ENCODE measurements at places on chromosomes 7 and 10.

- no peak for DNase-seq
Observed at GRCh38 chr10:121240011-121240410, 358.2 kb downstream of the FGFR2 start.

GRCh38 chr10:5544216-5544805 lies 19.6 kb downstream of the CALML3 start:
- no peak for DNase-seq

DNA sequence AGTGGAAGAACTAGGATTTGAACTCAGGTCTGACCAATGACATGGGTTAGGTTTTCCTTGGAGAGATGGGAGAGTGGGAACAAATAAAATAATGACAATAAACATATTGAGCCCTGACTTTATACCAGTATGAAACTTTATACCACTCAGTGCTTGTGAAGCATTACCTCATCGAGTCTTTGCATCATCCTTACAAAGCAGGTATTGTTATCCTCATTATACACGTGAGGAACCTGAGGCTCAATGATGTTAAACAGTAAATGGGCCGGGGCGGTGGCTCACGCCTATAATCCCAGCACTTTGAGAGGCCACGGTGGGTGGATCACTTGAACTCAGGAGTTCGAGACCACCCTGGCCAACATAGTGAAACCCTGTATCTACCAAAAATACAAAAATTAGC lies 47.7 kb downstream of the HHEX start:
- DNase-seq = no peak

DNA sequence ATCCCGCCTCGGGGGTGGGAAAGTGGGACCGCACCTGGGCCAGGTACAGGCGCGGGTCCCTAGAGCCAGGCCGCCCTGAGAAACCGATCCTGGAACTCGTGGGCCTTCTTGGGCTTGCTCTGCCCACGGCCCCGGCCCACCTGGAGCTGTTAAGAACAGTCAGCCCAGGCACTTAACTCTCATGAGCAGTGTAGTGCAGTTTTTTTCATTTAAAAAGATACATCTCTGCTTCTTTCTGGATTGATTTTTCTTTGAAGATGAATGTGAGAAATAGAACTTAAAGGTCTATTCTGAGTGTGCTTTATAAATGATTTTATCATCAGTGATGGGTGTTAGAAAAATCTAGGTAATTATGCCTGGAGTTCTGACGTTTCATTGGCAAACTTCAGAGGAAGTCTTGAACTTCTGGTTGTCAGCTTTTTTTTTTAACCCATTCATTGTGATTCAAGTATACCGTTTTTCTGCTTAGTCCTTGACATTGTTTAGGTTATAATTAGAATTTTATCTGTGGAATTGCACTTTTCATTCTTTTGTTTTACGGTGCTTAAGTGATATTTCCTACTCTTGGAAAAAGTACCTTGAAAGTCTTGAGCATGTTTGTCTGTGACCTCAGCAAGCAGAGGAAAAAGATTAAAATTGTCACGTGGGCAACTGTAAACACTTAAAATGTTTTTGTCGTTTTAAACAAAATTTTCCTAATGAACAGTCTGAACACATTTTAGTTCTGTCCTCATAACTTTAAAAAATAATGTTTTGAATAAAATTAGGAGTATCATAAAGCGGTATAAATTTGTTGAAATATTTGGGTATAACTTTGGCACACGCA lies 906 bp downstream of the CDK1 start:
- peak; percentile 22 for DNase-seq

GRCh38 chr7:134339475-134339874 lies 22.7 kb upstream of the SLC35B4 start:
- no peak for DNase-seq

DNA sequence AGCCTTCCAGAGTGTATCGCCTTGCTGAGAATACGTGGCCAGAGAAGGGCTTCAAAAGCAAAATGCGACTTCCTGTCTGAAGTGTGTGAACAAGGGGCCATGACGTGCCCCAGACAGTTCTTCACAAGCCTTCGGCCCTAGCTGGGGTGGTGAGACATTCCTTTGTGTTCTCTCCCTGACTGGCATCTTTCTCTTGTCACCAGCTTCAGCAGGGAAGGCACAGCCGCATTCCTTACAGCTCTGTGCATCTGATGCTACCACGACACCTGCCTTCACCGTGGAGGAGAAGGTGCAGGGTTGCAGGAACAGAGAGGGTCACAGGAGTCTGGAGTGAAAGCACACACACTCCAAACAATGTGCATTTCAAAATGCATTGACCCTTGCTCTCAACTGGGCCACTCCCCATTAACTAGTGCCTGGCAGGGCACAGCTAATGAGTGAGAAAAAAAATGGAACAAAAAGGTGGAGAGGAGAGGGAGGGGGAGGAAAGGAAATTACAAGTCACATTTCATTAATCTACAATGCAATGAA lies 93.4 kb downstream of the GPR26 start:
- DNase-seq = no peak

GRCh38 chr7:116305485-116306408 lies 95.4 kb downstream of the TES start:
- DNase-seq = no peak
